Transverse colon (tissue), 4 donors: ENCODE measurements at places on chromosomes 3 and 15. TPM values are rescaled to one million over a fixed set of nuclear protein-coding genes. Genes with fewer than 3 reads are reported as not detected.

GRCh38 chr3:72274493-72275330 is 489.8 kb upstream of the PROK2 start:
- DNase-seq, result peak; percentile 74
- H3K27ac ChIP-seq, result peak overlapping the region; percentile 57
- peaks cover 23% of the 10 kb centered on the region for H3K4me1 ChIP-seq
- H3K36me3 ChIP-seq, result no peaks in the 10 kb centered on the region

PIF1 gene
- 2.3 TPM for total RNA-seq

- H3K36me3 ChIP-seq, result no peaks in the 10 kb centered on the region
- H3K27ac ChIP-seq, result no peak overlapping the region
- no peak for DNase-seq
- H3K4me3 ChIP-seq, result no peak overlapping the region
- H3K4me1 ChIP-seq, result no peaks in the 10 kb centered on the region
- H3K27me3 ChIP-seq, result no peaks in the 10 kb centered on the region
Measured at GRCh38 chr15:35252351-35252865, 167.3 kb upstream of the NANOGP8 start.

PLD1 gene
- total RNA-seq, result 88.3 TPM

- no peaks in the 10 kb centered on the region for H3K27me3 ChIP-seq
- H3K4me3 ChIP-seq, result no peak overlapping the region
- no peak overlapping the region for H3K27ac ChIP-seq
- DNase-seq, result no peak
- peaks cover 86% of the 10 kb centered on the region for H3K36me3 ChIP-seq
Measured at GRCh38 chr15:64127521-64128270, 23.8 kb upstream of the SNX22 start.

DNA sequence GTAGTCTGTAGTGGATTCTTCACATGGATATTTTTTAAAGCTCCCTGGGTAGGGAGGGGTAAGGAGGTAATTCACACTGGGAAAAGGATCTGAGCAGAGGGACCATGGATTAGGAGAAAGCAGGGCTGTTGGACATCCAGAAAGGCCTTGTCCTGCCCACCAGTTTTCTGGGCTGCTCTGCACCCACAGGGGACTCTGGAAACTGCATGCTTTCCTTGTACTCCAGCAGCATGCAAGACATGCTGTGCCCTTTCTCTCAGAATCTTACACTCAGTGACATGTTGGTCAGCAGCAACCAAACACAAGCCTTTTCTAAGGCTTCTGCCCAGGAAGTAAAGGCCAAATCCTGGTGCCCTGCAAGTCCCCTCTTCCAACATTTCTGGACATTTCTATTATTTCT is 2.5 kb upstream of the FBN1 start:
- no peak overlapping the region for H3K4me3 ChIP-seq
- DNase-seq, result no peak
- peaks cover 31% of the 10 kb centered on the region for H3K27me3 ChIP-seq
- H3K36me3 ChIP-seq, result no peaks in the 10 kb centered on the region

DNA sequence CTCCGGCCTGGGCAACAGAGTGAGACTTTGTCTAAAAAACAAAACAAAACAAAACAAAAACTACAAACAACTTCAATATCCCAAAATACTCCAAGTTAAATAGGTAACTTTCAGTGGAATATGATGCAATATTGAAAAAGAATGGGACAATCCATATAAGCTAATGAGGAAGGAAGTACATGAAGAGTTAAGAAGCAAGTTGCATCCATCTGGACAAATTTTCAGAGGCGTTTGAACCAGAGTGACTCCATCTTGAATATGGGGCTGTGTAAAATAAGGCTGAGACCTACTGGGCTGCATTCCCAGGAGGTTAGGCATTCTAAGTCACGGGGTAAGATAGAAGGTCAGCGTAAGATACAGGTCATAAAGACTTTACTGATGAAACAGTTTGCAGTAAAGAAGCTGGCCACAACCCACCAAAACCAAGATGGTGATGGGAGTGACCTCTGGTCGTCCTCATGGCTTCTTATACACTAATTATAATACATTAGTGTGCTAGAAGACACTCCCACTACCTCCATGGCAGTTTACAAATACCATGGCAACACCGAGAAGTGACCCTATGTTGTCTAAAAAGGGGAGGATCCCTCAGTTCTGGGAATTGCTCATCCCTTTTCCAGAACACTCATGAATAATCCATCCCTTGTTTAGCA is 58.1 kb upstream of the LCTL start:
- H3K4me1 ChIP-seq, result peaks cover 29% of the 10 kb centered on the region
- peaks cover 6% of the 10 kb centered on the region for H3K27me3 ChIP-seq
- H3K4me3 ChIP-seq, result no peak overlapping the region
- no peaks in the 10 kb centered on the region for H3K36me3 ChIP-seq

DNA sequence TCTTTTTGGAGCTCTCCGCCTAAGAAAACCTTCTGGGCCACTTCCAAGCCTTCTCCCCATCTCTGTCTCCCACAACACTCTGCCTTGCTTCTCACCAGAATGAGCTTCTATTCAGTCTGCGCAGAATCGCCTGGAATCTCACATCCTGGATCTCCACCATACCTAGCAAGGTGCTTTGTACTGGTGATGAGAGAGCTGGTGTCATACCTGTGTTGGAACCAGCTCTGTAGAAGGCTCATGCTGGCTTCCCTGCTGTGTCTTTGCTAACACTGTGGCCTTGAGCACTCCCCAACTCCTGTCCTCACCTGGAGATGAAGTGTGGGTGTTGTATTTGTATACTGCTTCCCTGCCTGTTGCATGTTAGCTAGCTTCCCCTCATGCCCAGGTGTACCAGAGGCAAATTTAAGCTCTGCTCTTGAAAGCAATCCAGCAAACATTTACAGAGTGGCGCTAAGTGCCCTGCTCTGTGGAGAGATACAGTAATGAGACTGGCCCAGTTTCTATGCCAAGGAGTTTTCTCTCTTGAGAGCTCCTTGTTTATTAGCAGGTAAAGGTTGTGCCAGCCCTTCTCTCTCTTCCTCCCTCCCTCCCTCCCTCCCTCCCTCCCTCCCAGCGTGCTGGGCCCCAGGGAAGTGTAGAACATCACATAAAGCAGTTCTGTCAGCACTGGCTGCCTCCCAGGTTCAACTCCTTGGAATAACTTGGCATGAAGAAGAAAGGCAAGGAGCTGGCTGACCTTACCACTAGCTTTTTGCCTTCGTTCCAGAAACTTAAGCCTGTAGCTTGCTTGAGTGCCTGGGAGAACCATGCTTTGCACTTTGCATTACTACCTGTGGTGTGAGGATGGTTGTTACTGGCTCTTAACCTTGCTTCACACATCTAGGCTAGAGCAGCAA is 54.9 kb downstream of the TRIM71 start:
- no peaks in the 10 kb centered on the region for H3K36me3 ChIP-seq
- no peak overlapping the region for H3K27ac ChIP-seq
- peak; percentile 21 for DNase-seq
- H3K4me1 ChIP-seq, result peaks cover 5% of the 10 kb centered on the region
- no peaks in the 10 kb centered on the region for H3K27me3 ChIP-seq
- no peak overlapping the region for H3K4me3 ChIP-seq

DNA sequence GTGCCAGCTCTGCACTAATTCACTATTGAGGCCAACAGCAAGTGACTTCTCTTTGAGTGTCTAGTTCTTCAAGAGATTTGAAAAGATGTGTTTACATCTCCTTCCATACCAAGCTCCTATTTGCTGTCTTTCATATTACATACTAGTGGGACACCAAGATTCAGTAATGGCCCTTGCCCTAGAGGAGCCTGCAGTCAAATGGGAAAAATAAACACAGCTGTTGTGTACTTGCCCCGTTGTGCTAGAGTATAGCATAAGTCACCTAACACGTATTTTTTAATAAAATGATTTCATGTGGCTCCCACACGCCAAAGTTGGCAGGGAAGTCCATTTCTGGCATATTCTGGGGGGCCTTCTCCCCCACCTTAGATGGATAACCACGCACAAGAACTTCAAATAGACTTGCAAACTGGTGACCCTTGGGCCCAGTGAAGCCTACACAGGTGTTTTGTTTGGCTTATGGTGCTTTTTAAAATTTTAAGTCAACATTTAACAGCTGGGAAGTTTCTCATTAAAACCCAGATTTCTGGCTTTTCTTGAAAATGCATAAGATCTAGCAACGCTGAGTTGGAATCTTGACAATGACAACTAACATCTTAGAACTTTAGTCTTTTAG is 95.3 kb upstream of the LPP start:
- no peaks in the 10 kb centered on the region for H3K36me3 ChIP-seq
- peaks cover 5% of the 10 kb centered on the region for H3K4me1 ChIP-seq
- H3K27ac ChIP-seq, result no peak overlapping the region
- no peak for DNase-seq
- no peaks in the 10 kb centered on the region for H3K27me3 ChIP-seq
